ENCODE measurements at places on chromosomes 4 and X.

- DNase-seq, result no peak
Observed at GRCh38 chr4:10159671-10160070, 43.1 kb upstream of the WDR1 start.

GRCh38 chrX:36684053-36684452 is 324.1 kb upstream of the FAM47C start:
- DNase-seq, result no peak

DNA sequence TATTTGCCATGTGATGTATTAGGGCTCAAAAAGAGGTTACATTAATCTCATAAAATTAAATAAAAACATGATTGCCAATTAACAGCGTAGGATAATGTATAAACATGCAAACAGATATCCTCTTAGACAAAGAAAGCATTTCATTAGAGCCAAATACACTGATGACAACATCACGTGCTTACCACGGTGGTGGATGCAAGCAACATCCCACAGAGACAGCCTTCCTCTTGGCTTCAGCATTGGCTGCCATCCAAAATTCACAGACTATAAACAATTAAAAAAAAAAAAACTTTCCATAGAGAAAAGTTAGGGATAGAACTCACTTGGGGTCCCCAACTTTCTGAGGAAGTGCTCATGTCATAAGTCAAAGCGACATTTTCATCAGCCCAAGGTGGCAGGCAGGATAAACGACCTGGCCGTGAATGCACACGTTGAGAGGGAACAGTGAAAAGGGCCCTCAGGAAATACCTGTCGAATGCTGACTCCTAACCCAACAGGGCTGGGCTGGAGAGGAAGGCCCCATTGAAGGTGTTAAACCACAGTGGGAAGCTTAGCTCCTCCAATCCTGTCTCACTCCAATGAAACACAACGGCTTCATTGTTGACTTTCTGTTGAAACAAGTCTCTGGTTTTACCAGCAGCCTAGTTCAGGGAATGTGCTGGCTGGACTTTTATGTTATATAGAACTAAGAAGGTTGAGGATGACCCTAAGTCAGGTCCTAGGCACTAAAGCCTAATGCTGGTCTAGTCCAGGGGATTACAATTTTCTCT is 48.4 kb downstream of the IDS start:
- no peak for DNase-seq

DNA sequence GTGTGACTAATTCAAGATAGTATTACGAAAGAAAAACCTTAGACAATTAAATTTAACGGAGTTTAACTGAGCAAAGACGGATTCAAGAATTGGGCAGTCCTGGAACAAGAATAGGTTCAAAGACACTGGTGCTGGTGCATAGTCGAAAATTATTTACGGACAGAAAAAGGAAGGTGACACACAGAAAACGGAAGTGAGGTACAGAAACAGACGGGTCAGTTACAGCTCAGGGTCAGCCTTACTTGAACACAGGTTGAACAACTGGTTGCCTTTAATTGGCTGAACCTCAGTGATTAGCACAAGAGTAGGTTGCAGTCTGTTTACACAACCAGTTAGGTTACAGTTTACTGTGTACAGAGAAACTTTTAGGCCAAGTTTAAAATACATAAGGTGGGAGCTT is 31.5 kb downstream of the KLHL8 start:
- no peak for DNase-seq

DNA sequence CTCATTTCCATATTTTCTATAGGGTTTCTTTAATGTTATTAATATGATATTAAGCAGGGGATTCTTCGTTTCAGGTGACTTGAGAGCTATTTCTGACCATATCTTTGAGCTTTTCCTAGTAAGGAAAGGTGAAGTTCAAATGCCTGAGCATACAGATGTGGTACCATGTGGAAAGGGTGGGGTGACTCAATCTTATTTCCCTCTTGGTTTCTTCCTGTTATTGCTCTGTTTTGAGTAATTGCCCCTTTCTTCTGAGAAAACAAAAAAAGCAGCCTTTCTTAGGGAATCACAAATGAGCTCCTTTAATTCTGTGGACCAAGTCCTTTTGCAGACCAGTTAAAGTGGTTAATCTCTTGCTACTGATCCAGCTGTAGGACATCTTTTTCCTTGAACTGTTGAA is 41.0 kb upstream of the AGA start:
- peak; percentile 39 for DNase-seq

GRCh38 chr4:156294577-156294976 is 340.9 kb upstream of the CTSO start:
- DNase-seq, result peak; percentile 49

- no peak for DNase-seq
Observed at GRCh38 chrX:129808829-129809796, 29.4 kb downstream of the SASH3 start.

DNA sequence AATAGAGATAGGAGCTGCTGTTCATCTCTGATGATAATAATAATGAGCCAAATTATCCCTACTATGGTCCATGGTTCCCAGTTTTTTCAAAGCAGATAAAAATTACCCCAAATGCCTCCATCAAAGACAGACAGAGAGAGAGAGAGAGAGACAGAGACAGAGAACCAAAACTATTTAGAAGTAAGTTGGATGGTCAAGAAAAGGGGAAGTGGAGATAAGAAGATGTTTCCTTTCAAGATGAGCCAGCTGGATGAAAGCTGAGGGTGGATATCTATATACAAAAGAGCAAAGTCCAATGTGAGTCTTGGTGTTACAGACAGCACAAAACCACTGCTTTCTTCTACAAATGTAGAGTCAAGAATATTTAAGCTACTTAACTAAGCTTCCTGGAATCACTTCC is 173.9 kb downstream of the GRIA3 start:
- no peak for DNase-seq

DNA sequence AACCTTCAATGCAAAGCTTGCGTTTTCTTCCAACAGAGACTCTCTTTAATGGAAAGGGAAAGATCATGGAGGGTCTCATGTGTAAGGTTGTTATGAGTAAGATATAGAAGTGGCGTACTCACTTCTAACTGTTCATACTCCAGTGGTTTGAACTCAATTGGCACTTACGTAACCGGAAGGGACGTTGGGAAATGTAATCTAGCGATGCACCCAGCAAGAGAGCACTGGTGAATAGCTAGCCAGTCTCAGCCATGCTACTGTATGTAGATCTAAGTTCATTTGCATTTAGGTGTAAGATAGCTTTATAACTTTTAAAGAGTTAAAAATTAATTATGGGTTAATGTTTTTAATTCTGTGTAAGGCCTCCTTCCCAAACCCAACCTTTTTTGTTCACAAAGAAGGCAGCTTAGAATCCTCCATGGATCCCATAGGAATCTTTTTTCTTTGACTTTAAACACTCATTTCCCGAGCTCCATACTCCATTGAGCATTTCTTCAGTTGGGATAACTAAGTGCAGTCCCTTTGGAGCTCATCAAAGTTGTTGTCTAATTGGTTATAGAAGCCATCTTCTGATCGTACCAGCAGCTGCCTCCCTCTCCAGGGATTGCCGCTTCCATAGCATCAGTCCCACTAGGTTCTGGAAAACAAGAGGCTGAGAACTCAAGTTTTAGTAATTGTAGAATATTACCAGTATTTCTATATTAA is 191.1 kb downstream of the RAPGEF2 start:
- DNase-seq, result no peak

GRCh38 chrX:136192839-136193414 is 45.6 kb downstream of the FHL1 start:
- no peak for DNase-seq

DNA sequence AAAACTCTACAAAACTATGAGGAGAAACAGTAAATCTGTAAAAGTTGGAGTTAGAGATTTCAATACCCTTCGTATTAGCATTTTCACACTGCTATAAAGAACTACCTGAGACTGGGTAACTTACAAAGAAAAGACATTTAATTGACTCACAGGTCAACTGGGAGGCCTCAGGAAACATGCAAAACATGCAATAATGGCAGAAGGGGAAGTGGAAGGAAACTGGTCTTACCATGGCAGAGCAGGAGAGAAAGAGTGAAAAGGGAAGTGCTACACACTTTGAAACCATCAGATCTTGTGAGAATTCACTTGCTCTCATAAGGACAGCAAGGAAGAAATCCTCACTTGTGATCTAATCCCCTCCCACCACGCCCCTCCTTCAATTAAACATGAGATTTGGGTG is 949.9 kb downstream of the TECRL start:
- no peak for DNase-seq

DNA sequence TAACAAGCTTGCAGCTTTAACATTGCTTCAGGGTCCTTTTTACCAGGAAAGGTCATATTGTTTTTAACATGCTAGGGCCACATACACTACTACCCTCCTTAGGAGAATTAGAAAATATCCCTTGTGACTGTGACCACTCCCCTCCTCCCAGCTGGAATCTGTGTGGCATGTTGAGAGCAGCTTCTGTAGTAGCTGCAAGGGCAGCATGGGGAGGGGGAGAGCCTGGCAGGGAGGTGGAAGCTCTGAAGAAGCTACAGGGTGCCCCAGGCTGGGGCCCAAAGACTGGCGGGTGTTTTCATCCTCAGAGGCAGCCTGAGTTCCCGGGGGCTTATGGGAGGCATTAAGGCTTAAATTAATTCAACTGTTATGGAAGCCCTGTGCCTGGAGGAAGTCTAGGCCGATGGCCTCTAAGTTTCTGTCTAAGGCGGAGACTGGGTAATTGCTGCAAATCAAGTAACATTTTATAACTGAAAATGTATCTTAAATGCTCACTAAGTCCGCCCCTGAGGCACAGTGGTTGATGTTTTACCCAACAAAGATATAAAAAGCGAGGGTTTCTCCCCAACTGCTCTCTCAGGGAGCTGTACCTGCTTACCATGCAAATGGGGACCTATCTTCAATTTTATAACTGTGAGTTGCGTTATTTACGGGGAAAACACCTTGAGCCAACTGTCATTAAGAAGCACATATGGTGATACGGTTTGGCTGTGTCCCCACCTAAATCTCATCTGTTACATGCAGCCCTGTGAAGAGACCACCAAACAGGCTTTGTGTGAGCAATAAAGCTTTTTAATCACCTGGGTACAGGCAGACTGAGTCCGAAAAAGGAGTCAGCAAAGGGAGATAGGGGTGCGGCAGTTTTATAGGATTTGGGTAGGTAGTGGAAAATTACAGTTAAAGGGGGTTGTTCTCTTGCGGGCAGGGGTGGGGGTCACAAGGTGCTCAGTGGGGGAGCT is 37.4 kb upstream of the STS start:
- DNase-seq, result no peak

GRCh38 chr4:80610845-80611677 is 275.5 kb downstream of the CFAP299 start:
- DNase-seq, result peak; percentile 25

- DNase-seq, result peak; percentile 59
Observed at GRCh38 chrX:25012433-25012735, 3.4 kb downstream of the ARX start.

DNA sequence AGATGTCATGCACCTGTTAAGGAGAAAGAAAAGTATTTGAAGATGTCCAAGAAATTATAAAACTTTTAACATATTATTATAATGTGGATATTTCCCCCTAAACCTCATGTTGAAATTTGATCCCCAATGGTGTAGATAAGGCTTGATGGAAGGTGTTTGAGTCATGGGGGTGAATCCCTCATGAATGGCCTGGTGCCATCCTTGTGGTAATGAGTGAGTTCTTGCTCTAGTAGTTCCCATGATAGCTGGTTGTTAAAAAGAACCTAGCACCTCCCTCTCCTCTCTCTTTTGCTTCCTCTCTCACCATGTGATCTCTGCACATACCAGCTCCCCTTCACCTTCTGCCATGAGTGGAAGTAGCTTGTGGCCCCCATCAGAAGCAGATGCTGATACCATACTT is 176.6 kb upstream of the NR3C2 start:
- no peak for DNase-seq

DNA sequence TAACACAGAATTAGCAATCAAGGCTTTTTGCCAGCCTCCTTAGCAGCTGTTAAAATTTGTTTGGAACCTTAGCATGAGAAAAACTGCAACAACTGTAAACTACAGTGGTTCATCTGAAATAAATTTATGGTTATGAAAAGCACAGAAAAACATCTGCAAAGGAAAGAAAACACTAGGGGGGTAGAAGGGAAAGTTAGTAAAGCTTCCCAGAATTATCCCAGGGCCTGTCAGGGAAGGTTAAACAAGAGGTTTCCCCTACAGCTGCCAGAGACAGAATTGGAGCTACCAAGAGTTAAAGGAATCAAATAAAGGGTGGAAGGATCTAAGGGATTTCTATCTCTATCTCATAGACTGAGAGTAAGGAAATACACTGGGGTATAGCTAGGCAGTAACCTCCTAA is 234.7 kb upstream of the DIAPH2 start:
- DNase-seq, result no peak

DNA sequence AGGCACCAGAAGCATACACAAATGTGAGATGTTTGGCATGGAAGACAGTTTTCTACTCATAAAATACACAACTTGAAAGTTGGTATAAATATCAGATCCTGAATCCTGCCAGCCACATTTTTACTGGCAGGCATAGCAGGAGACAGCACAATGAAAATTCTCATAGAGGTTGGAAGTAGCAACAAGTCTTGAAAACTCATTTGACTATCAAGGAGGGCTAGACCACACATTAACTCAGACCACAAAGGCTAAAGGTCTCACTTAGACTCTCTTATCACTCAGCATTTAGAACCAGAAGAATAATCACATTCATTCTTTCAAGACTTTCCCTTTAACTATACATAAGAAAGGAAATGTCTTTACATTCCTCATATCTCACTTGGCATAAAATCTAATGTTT is 56.5 kb downstream of the SORBS2 start:
- no peak for DNase-seq

All from cardiac muscle cell (in vitro differentiated cells and primary cell).